ENCODE measurements at places on chromosomes 16 and 17.

DNA sequence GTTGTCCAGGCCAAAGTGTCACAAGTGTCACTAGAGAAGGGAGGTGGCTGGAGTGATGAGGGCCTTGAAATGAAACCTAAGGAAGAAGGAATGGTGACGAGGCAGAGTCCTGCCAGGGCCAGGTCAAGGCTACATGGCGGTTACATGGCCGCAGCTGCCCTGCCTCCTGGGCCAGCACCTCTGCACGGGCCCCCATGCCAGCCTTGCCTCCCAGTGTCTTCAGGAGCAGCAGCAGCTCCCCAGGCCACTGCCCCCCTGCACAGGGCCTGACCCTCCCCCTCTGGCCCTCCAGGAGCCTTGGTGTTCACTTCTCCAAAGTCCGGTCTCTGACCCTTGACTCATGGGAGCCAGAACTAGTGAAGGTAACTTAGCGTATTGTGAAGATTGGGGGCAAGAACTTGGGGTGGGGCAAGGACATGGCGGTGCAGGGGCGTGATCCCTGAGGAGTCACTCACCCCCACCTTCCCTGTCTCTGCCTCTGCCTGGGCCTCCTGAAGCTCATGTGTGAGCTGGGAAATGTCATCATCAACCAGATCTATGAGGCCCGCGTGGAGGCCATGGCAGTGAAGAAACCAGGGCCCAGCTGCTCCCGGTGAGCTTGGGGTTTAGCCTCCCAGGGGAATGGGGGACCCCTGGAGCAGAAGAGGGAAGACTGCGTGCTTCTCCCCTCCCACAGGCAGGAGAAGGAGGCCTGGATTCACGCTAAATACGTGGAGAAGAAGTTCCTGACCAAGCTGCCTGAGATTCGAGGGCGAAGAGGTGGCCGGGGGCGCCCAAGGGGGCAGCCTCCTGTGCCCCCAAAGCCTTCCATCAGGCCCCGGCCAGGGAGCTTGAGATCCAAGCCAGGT lies 4.1 kb upstream of the KCTD11 start:
- DNase-seq: no peak

DNA sequence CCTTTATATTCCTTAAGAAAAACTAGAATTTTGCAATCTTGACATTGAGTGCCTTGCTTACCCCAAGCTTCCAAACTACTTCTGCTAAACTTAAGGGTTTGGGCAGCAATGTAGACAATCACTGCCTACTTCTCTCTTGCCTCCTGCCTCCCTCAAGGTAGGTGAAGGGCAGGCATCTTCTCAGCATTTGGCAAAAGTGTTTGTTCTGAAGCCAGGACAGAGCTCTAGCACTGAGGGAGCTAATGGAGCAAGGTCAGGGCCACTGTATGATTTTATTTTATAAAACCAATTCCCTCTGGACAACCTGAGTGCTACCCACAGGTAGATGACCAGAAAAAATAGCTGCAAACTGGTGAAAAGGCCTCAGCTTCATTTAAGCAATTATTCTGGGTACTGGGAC lies 111.8 kb downstream of the IRX3 start:
- no peak for DNase-seq

- DNase-seq: peak; percentile 76
Measured at GRCh38 chr17:7912927-7913524, 3.1 kb downstream of the RNF227 start.

GRCh38 chr17:2195729-2196128 lies 107.9 kb downstream of the SMG6 start:
- peak; percentile 62 for DNase-seq

DNA sequence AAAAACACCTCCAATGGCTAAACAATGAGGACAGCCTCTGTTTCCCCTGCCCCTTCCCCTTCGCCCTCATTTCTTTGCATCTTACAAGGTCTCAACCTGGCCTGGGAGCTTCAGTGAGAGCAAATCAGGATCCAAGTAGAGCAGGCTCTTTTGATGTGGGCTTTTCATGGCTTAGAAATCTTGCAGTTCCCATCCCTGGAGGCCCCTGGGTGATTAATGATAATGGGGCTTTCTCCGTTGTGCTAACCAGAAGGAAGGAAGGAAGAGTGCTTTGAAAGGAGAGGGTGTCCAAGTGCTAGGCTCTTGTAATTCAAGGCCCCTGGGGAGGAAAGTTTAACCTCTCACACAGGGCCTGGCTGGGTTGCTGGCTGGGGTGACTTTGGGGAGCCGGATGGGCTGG lies 18.5 kb upstream of the IRX3 start:
- no peak for DNase-seq

GRCh38 chr17:68296217-68297191 lies 5.2 kb downstream of the ARSG start:
- no peak for DNase-seq

GRCh38 chr17:69271023-69271422 lies 42.4 kb upstream of the ABCA10 start:
- DNase-seq: no peak

DNA sequence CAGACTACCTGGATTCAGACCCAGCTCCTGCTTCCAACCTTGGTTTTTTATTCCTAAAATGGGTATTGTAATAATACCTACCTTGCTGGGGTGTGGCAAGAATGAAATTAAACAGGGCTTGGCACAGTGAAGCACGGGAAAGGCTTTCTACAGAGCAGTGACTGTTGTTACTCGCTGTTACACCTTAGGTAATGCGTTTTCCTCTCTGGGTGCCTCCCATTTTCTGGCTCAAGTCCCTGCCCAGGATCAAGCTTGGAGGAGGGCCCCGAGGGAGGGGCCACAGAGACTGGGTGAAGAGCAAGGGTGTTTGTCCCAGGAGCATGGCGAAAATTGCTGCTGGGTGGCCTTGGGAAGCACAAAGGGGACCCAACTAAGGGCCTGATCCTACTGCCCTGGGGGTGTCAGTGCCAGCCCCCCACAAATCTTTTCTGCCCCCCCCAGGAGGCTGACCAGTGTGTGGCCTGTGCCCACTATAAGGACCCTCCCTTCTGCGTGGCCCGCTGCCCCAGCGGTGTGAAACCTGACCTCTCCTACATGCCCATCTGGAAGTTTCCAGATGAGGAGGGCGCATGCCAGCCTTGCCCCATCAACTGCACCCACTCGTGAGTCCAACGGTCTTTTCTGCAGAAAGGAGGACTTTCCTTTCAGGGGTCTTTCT lies 13.3 kb downstream of the MIEN1 start:
- no peak for DNase-seq

GRCh38 chr17:82283208-82283749 lies 9.8 kb upstream of the CSNK1D start:
- peak; percentile 54 for DNase-seq

- no peak for DNase-seq
Measured at GRCh38 chr16:10881479-10882030, 4.6 kb downstream of the CIITA start.

DNA sequence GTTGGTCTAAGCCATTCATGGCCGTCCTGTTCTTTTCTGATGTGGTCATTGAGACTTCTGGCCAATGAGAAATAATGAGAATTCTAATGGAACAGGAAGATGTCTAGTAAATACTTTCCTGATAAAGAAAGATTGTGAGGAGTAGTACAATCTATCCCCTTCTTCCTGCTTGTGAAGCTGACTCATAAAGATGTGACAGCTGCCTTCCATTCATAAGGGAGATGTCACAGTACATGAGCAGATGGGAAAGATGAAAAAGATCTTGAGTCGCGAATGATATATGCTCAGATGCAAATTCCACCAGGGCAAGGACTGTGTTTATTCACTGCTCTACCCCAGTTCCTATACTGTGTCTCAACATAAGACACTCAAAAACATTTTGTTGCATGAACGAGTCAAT lies 111.7 kb upstream of the FOXF1 start:
- peak; percentile 79 for DNase-seq

- DNase-seq: no peak
Measured at GRCh38 chr17:72733619-72734282, 358.7 kb downstream of the SLC39A11 start.

DNA sequence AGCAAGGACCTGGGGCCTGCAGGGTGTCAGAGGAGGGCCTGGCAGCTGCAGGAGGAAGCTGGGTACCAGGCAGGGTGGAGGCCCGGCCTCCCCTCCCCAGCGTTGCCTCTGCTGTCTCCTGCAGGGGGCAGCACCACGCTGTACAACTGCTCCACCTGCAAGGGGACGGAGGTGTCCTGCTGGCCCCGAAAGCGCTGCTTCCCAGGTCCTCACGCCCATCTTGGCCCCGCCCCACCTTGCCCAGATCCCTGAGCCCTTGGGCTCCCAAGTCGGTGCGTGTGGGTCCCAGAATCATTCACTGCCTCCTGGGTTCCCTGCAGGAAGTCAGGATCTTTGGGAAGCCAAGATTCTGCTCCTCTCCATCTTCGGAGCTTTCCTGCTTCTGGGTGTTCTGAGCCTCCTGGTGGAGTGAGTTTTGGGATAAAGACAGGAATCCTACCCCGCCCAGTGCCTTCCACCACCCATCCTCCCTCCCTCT lies 1.2 kb downstream of the TMEM95 start:
- DNase-seq: peak; percentile 66

DNA sequence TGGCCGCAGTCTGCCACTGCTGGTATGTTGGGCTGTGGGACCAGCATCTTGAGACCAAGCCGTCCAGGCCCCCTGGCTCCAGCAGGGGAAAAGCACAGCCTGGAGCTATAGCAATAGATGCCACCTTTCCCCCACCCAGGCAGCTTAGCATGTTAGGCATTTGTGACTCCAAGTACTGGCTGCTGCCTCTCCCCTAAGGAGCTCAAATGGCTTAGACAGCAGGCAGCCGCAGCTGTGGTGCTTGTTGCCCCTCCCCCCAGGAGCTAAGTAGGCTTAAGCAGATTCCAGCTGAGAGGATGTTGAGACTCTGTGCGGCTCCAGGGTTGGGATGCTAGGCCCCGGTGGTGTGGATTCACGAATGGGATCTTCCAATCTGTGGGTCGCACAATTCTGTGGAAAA lies 88.8 kb upstream of the ANKFN1 start:
- no peak for DNase-seq

- peak; percentile 72 for DNase-seq
Measured at GRCh38 chr17:17416007-17416399, 60.8 kb upstream of the MED9 start.

- DNase-seq: no peak
Measured at GRCh38 chr17:13491916-13492736, 109.6 kb downstream of the HS3ST3A1 start.

DNA sequence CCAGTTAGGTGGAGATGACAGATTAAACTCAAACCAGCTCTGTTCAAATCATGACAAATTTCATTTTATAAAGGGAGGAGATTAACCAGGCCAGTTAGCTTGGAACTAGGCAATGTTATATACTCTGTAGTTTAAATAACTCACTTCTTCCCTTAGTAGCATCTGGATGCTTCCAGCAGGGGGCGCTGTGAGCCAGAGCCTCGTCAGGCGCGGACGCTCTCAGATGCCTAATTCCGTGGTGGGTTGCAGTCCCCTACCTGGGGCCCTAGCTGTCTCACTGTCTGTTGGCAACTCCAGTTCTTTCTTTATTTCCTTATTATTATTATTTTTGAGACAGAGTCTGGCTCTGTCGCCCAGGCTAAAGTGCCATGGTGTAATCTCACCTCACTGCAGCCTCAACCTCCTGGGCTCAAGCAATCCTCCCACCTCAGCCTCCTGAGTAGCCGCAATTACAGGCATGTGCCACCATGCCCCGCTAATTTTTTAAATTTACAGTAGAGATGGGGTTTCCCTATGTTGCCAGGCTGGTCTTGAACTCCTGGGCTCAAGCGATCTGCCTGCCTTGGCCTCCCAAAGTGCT lies 17.3 kb upstream of the WFDC1 start:
- DNase-seq: peak; percentile 46

DNA sequence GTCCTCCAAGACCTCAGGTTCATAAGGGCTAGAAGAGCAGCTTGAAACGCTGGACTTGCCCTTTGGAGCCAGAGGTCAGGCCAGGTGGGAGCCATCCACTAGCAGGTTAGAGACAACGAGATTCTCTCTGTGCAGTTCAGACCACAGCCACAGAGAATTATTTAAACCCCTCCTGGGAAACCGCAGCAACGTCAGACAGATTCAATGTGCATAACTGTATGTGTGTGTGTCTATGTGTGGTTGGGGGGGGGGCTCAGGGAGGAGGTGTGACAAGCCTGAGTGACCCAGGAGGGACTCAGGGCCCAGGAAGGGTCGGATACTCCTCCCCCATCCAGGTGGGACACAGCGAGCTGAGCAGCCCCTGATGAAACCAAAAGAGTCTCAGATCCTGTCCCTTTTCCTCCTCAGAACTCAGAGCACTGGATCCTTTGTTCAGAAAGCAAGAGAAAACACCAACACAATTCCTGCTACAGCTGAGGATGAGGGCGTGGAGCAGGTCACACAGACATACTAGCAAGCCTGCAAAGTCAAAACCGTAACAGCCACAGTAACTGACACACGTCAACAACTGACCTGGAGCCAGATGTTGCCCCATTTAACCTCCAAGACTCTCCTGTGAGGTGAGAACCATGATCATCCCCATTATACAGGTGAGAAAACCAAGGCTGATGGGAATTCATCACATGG lies 66.8 kb downstream of the XYLT1 start:
- DNase-seq: peak; percentile 50
